ENCODE measurements at places on chromosomes 2 and 18. TPM values are rescaled to one million over a fixed set of nuclear protein-coding genes. Genes with fewer than 3 reads are reported as not detected.

- no peak for DNase-seq
These were observed 61.3 kb upstream of the ITGA4 start for GRCh38 chr2:181395851-181396250.

GRCh38 chr2:3864943-3865865, 161.8 kb downstream of the DCDC2C start:
- DNase-seq = no peak

- no peak for DNase-seq
These were observed 9.8 kb upstream of the RAB17 start for GRCh38 chr2:237600205-237600846.

- peak; percentile 29 for DNase-seq
These were observed 448 bp downstream of the IMPA2 start for GRCh38 chr18:11981543-11982366.

DNA sequence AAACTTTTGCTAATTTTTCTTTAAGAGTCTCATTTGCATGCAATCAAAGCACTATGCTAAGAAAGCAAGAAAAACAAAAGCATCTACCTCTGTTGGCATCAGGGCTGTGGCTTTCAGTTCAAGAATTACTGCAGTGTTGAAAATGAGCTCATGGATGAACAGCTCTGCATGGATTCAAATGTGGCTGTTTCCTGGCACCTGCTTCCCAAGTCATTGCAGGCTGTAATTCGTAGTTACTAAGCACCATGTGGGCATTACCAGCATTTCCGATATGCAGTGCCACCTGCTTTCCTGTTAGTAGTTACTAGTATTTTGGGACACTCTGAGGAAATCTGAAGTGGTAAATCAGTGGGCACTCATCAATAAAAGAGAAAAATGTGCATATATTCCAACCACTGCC, 37.8 kb upstream of the FAM110C start:
- DNase-seq = no peak

Gene HJURP
- not detected for polyA plus RNA-seq

Gene USP14
- polyA plus RNA-seq = 25.5 TPM

Gene C2orf72
- not detected for polyA plus RNA-seq

Gene NEUROD1
- polyA plus RNA-seq = not detected

Gene SLC8A1
- polyA plus RNA-seq = not detected

Gene CHRNG
- not detected for polyA plus RNA-seq

Gene ANKRD62
- not detected for polyA plus RNA-seq

Gene MAP4K3
- polyA plus RNA-seq = 2.1 TPM

All from naive B cell (primary cell).